ENCODE measurements at places on chromosomes 2 and 18.

DNA sequence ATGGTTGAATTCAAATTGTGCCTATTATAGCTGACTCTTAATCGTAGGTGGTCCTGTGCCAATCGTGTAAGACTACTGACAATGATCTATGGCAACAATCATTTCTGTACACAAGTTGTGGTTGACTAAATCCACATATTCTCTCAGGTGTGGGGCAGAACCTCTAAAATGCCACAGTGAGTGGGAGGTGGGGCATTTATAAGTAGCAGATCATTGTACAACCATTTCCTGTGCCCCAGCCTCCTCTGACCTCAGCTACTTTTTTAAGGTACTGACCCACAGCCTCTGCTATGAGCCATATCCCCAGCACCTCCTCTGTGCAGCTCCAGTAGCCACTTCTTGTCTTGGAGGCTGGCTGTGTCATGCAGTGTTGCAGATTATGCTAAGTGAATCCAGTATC is 48.6 kb upstream of the RAPH1 start:
- DNase-seq, result no peak

DNA sequence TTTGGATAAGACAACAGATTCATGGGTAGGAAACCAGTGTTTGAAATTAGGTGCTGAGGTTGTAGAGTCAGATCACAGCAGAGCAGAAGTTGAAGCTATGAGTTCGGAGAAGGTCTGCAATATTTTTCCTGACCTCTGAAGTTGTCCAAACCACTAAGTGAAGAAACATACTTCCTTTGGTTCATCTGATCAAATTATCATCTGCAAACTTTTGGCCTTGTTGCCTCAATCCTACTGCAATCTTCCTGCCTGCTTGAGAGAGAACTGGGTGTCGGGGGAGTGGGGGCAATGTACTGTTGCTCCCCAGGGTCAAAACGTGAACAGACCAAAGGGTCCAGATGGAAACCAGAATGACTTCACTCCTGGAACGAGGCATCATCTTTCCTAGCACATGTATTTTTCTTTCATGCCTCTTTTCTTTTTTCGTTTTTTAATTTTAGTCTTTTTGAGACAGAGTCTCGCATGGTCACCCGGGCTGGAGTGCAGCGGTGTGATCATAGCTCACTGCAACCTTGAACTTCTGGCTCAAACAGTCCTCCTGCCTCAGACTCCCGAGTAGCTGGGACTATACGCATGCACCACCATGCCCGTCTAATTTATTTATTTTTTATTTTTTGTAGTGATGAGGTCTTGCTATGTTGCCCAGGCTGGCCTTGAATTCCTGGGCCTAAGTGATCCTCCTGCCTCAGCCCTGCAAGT is 42.7 kb downstream of the RAB31 start:
- DNase-seq, result no peak

GRCh38 chr18:24914171-24914525 is 437.8 kb downstream of the ZNF521 start:
- no peak for DNase-seq

GRCh38 chr2:110940376-110940910 is 180.3 kb upstream of the BCL2L11 start:
- DNase-seq, result no peak

GRCh38 chr2:88735853-88736252 is 44.4 kb downstream of the RPIA start:
- DNase-seq, result peak; percentile 1

Measured in OCI-M1 (cell line).